ENCODE measurements at places on chromosomes 5 and 9. TPM values are rescaled to one million over a fixed set of nuclear protein-coding genes. Genes with fewer than 3 reads are reported as not detected.

GRCh38 chr5:173108914-173109313 is 35.4 kb upstream of the BNIP1 start:
- DNase-seq: no peak

DNA sequence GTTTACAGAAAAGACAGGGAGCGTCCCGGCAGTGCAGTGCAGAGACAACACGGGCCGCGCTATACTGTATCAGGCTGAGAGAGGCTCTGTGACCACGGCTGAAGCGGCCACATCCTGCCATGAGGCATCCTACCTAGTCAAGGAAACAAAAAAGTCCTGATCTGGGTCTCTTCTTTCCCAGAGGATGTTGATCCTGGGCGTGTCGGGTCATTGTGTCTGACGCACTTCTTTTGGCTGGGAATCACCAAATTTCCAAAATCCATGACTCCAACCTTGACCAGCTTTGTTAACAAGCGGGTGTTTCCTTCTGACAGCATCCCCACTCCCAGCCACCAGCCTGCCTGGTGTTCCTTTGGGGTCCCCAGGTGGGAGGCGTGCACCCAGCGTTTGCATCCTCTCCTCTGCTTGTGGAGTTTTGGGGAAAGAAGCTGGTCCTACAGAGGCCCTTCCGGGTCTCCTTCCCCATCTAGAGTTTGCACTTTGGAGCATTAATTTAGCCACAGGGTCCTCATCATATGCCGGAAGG is 91.4 kb upstream of the RAI14 start:
- DNase-seq: no peak

GRCh38 chr5:29930316-29930715 is 1263.2 kb upstream of the CDH6 start:
- no peak for DNase-seq

- no peak for DNase-seq
These were observed 8.7 kb downstream of the EBF1 start for GRCh38 chr5:159091065-159091464.

DNA sequence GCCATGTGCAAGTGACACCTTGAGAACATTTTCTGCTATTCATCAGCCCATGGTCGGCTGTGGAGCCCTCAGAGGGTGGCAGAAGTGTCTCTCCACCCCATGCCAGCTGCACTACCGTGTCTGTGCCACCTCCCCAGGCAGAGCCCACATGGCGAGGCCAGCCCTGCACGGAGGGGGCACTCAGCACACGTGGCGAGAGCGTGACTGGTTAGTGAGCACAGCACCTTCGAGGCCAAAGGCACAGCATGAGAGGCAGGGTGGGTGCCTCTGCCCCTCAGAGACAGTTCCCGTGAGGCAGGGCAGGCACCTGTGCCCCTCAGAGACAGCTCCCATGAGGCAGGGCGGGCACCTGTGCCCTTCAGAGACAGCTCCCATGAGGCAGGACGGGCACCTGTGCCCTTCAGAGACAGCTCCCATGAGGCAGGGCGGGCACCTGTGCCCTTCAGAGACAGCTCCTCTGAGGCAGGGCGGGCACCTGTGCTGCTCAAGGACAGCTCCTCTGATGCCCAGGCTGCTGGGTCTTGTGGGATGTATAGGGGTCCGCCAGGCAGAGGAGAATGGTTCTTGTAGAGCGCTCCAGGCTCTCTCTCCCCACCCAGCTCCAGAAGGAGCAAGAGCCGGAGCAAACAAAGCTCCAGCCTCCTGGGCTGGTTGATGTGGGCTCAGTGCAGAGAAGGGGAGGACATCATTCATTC is 179.8 kb upstream of the PPP1R26 start:
- DNase-seq: no peak

GRCh38 chr5:55636683-55637082 is 75.4 kb downstream of the SLC38A9 start:
- DNase-seq: peak; percentile 54

- DNase-seq: no peak
These were observed 19.7 kb downstream of the BRD3OS start for GRCh38 chr9:134044944-134045343.

GRCh38 chr9:109974143-109974917 is 194.3 kb downstream of the PALM2AKAP2 start:
- no peak for DNase-seq

GRCh38 chr9:135442075-135442474 is 37.5 kb upstream of the PPP1R26 start:
- DNase-seq: no peak

GRCh38 chr5:56640763-56641406 is 174.5 kb upstream of the MAP3K1 start:
- DNase-seq: no peak

DNA sequence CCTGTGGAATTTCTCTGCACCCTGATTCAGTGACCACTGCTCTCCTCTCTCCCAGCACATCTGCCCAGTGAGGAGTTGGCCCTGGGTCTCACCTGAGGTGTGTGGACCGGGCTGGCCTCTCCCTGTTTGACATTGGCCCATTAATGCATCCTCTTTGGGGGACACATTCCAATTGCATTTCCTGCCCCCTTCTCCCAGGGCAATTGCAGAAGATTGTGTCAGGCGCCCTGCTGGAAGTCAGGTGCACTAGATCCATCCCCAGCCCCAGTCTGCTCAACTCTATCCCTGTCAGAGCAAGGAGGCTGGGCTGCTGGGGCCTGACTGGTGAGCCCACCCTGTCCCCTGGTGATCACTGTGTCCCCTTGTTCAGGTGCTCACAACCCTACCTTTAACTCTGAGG is 84.5 kb downstream of the LMX1B start:
- DNase-seq: no peak

DNA sequence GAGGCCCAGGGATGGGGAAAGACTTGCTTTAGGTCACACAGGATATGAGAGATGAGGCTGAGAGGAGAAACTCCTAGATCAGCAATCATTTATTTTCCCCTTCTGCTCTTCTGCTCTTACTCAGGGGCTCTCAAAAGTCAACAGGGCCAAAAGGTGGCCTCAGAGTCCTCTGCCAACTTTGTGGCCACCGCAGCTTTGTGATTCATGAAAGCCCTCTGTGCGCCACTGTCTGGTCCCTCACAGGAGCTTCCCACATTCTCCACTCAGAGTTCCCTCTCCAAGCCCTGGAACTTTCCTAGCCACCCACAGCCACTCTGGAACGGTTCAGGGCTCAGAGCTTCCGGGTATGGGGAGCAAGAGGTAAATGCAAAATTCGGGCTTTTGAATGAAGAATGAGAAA is 82.4 kb downstream of the COL27A1 start:
- no peak for DNase-seq

Gene SLC45A2
- 0.50 TPM for polyA plus RNA-seq

Gene LRRC19
- polyA plus RNA-seq: 18.9 TPM

Gene SOWAHA
- 5.2 TPM for polyA plus RNA-seq

Gene SLC46A2
- 0.17 TPM for polyA plus RNA-seq

Gene NR2F1
- polyA plus RNA-seq: 199 TPM

Gene PCDHGB2
- polyA plus RNA-seq: 3.6 TPM

Gene CCL28
- polyA plus RNA-seq: 2.7 TPM
